ENCODE measurements at places on chromosomes 2 and 18. TPM values are rescaled to one million over a fixed set of nuclear protein-coding genes. Genes with fewer than 3 reads are reported as not detected.
A peak's percentile ranks its signal among the peaks of the same experiment; 100 is the strongest.

DNA sequence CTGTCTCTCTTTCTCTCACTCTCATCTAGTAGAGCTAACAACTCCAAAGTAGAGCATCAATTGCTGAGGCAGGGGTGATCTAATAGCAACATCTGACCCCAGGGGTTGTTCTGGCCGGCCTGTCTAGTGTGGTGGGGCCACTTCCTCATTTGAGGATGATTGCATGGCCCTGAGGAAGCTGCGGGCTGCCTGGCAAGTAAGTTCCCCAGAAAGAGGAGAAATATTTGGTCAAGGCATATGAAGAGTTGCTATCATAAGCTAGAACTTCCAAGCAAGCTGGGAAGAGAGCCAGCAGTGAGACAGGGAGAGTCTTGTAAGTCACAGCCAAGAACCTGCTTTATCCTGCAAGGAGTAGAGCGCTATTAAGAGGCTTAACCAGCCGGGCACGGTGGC is 50.8 kb upstream of the TMEM87B start:
- peak; percentile 87 for DNase-seq
- H3K27me3 ChIP-seq: no peaks in the 10 kb centered on the region
- peak overlapping the region; percentile 46 for H3K27ac ChIP-seq
- peaks cover 16% of the 10 kb centered on the region for H3K36me3 ChIP-seq

- no peaks in the 10 kb centered on the region for H3K27me3 ChIP-seq
- H3K27ac ChIP-seq: no peak overlapping the region
- no peaks in the 10 kb centered on the region for H3K36me3 ChIP-seq
- no peak for DNase-seq
- no peak overlapping the region for H3K4me3 ChIP-seq
Measured at GRCh38 chr2:14197293-14197692, 435.2 kb upstream of the LRATD1 start.

- no peak for DNase-seq
- no peaks in the 10 kb centered on the region for H3K36me3 ChIP-seq
- H3K4me1 ChIP-seq: no peaks in the 10 kb centered on the region
- H3K4me3 ChIP-seq: no peak overlapping the region
- no peak overlapping the region for H3K27ac ChIP-seq
- H3K27me3 ChIP-seq: no peaks in the 10 kb centered on the region
Measured at GRCh38 chr2:222756362-222756831, 84.9 kb downstream of the MOGAT1 start.

DNA sequence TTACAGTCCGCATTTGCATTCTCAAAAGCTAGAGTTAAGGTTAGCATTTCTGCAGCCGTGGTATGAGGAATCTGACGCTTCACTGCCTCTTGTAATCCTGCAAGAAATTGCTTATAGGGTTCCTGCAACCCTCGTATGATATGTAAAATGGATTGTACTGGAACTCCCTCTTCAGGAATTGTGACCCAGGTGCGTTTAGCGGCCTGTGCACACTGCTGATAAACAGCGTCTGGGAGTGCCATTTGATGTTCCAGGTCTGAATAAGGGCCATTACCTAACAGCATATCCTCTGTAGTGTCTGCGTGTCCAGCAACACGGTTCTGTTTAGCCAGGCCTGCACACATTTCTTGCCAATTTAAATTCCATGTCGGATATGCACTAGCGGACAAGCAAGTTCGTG is 42.5 kb downstream of the CXCR4 start:
- H3K4me3 ChIP-seq: no peak overlapping the region
- DNase-seq: no peak
- H3K36me3 ChIP-seq: no peaks in the 10 kb centered on the region
- H3K27me3 ChIP-seq: no peaks in the 10 kb centered on the region
- H3K27ac ChIP-seq: no peak overlapping the region
- no peaks in the 10 kb centered on the region for H3K4me1 ChIP-seq

DNA sequence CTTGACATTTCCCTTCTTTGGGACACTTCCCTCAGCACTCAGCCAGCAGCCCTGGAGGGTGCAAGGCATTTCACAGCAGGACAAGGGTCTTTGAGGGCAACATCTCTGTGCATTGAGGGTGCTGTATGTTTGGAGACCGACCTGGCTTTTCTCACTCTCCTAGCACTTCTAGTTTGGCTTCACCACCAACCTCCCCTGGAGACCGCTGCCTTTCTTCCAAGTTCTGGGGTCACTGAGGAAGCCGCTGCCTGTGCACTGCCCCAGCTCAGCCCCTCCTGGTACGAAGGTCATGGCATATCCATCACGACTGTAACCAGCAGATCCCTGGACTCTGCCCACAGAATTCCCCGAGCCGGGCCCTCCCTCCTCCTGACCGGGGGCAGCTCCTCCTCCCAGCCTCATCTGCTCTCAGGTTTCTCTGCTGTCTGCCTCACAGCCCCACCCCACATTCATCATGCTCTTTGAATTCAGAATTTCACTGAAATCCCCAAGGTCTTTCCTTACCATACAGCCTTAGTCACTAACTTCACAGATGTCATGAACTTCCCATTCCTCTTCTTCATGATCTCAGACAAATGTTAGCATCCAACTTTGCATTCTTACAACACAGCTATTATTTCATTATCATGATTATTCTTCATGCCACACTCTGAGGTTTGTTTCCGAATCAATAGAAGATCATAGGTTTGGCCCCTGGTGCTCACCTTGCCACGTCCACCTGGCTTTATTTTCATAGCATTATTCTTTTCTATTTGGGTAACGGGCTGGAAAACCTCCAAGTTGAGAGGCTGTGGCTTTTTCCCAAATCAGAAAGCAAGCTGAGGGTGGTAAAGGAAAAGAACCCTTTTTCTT is 113.0 kb upstream of the COPS8 start:
- no peak for DNase-seq
- no peaks in the 10 kb centered on the region for H3K36me3 ChIP-seq
- H3K4me1 ChIP-seq: peaks cover 12% of the 10 kb centered on the region
- no peak overlapping the region for H3K4me3 ChIP-seq
- peak overlapping the region; percentile 59 for H3K27ac ChIP-seq

- DNase-seq: no peak
- peaks cover 7% of the 10 kb centered on the region for H3K4me1 ChIP-seq
Measured at GRCh38 chr18:48485828-48486405, 52.9 kb upstream of the CTIF start.

DNA sequence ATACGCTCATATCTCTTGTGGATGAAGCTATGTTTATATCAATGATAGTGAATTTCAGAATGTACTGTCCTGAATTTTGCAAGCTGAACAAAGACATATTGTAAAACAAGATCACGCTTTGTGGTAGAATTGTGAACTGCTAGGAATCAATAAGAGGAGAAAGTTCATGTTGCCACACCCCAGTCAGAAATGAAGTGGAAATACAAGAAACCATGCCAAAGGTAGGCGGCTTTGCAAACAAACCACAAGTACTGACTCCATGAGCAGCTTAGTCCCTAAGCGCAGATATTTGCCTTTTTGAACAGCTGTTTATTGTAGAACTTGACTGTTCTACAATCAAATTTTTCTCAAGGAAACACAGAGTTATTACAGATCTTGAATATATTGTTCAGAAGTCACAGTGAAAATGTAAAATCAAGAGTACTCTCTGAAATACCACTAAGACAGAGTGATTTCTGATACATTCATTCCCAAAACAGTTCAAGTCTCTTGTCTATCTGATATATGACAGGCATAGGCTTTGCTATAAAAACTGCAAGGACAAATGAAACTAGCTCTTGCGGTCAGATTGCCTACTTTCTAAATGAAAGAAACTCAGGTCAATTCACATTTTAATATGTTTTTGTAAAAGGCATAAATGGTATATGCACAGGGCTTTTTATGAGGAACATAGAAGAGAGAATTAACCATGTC is 120.9 kb upstream of the CDH19 start:
- no peak overlapping the region for H3K27ac ChIP-seq
- H3K4me1 ChIP-seq: peaks cover 5% of the 10 kb centered on the region
- no peak for DNase-seq
- H3K36me3 ChIP-seq: no peaks in the 10 kb centered on the region

Gene IGFBP5
- 41.9 TPM for total RNA-seq

Gene TOGARAM2
- 0.37 TPM for total RNA-seq
